NCI-H187 treated with DMSO at 0.1 percent for 48 hours (cell line): ENCODE measurements at places on chromosomes 11 and 22.
A peak's percentile ranks its signal among the peaks of the same experiment; 100 is the strongest.

DNA sequence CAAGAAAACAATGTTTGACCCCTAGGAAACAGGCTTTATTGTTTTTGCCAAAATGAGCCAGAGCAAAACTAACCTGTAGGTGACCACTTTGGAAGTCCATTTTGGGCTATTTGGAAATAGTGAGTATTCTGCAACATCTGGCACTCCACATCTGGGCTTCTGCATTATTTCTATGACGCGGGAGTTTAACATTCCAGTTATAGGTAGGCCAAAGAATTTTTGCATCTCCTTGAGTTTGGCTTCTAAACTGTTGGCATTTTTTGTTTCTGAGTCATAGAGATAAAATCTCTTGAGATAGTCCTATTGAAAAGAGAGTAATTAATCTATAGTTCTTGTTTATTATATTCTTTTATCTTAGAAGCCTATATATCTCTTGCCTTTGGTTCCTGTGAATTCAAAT is 2.9 kb downstream of the MMP7 start:
- DNase-seq: no peak

- DNase-seq: no peak
Observed at GRCh38 chr11:80993536-80993935, 1552.7 kb upstream of the TENM4 start.

DNA sequence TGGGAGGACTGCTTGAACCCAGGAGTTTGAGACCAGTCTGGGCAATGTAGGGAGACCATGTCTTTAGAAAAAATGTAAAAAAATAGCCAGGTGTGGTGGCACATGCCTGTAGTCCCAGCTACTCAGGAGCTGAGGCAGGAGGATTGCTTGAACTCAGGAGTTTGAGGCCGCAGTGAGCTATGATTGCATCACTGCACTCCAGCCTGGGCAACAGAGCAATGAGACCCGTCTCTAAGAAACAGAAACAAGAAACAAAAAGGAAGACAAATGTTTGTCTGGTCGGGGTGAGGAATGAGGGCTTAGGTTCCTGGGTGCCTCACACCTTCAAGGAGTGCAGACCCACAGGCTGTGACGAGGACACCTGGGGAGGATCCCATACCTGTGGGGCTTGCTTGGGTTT is 191.9 kb downstream of the CEP164 start:
- no peak for DNase-seq

GRCh38 chr11:64444838-64445441 is 86.0 kb downstream of the RPS6KA4 start:
- no peak for DNase-seq

DNA sequence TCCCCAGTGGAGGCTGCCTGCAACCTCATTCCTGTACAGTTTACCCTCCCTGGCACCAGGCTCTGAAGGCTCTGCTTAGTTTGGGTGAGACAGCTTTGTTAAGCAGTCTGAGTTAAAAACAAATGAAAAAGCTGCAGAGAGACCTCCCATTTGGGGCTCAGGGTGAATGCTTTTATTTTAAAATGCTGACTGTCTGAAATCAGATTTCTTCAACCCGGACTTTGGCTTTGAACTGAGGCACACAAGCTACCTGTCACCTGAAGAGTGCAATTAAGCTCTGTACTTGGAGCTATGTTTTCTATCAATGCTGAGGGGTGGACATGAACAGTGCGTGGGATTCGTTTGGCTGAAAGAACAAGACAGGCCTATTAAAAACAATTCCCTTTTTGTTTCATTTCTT is 217.5 kb upstream of the SORL1-AS1 start:
- no peak for DNase-seq

DNA sequence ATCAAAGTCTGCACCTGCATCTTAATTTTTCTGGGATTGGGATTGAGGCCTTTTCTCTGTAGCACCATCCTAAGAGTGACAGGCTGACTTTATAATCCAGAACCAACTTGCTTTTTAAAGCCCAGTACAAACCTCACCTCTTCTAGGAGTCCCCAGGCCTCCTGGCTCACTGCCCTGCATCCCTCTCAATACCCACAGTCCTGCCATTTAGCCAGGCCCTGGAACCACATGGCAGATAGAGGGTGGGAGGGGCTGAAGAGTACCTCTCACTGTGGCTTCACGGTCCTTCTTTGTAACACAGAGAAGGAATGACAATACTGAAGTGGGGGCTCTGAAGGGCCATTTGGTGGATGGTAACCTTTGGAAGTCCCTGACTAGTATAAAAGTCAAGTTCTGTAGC is 63.5 kb upstream of the PHOX2A start:
- peak; percentile 26 for DNase-seq

- no peak for DNase-seq
Observed at GRCh38 chr22:46502440-46503175, 34.8 kb downstream of the CELSR1 start.

DNA sequence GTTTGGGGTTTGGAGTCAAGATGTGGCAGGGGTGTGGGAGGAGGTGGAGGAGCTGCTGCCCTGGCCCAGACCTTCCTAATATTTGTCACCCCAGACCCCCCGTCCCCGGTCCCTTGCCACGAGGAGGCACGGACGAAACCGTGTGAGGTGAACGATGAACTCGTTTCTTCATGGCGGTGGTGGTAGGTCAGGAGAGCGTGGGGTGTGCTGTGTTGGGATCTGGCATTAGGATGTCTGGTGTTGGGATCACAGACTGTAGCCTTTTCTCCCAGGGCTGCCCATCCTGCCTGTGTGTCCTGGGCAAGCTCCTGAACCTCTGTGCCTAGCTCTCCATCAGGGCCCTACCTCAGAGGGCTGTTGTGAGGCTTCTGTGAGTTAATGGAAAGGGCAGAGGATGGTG is 8.4 kb downstream of the MAPK8IP2 start:
- no peak for DNase-seq

DNA sequence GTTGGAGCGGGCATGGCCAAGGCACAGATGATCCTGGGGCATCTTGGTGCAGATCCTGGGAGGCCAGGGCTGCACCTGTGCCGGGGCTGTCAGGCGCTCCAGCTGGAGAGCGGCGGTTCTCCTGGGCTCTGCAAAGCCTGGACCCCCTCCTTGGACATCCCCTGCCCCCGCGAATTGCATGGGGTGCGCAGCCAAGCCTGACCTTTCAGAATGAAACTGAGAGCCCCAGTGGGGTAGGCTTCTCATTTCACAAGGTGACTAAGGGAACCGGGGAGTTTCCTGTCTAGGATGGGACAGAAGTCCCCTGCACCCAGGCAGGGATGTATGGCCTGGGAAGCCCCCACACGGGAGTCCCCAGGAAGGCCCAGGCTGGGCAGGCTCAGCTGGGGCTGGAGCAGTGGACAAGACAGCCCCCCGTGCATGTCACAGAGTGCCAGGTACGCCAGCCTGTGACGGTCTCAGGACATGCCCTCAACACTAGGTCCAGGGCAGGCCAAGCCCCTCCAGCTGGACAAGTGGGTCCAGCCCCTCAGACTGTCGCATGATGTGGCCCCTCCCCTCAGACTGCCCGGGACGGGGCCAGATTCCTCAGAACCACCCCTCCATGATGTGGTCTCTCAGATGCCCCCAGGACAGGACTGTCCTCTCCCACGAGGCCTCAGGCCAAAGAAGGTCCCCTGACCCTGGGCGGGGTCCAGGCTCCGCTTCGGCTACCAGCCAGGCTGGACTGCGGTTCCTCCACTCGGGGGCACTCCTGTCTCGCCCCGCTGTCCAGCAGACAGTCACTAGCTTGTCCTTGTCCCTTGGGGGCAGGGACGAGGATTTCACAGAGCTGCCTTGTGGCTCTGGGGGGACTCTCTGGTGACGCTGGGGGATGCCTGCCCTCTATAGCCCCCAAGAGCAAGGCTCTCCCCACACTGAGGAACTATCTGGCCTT is 2.3 kb downstream of the LSP1 start:
- DNase-seq: no peak

GRCh38 chr11:61021661-61022212 is 50.3 kb downstream of the CD6 start:
- no peak for DNase-seq

DNA sequence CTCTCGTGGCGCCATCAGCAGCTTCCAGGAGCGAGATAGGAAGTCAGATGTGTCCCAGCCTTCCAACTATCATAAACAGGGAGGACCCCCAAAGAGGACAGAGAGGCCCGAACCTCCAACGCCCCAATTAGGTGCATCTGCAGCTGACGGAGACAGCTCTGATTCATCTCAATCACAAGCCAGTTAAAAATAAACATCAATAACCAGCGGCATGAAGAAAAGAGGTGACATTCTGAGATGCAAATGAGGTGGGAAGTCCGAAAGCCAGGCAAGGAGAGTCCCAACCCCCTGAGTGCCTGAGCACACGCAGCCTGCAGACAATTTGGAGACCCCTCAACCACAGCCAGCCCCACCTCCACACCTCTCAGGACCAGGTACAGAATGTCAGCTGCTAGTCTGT is 28.1 kb upstream of the IGSF9B start:
- no peak for DNase-seq

- DNase-seq: no peak
Observed at GRCh38 chr22:28977481-28977971, 84.1 kb downstream of the C22orf31 start.

GRCh38 chr11:112216561-112217105 is 9.6 kb upstream of the PTS start:
- no peak for DNase-seq

DNA sequence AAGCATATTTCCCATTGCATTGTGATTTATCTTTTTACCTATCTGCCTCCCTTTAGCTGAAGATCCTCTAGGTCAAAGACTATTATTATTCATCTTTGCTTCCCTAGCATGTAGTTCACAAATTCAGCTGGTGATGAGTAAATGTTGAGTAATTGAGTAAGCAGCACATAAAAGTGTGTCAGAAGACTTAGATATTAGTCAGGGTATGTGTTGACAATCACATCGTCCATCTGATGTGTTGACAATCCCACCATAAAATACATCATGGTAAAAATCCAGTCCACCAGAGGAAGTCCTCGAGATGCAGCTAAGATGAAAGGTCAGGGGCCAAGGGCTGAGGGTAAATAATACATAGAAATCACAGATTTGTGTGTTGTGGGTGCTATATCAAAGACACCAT is 22.9 kb upstream of the ABTB2 start:
- DNase-seq: no peak
